Dermis blood vessel endothelial cell (primary cell): ENCODE measurements at places on chromosomes 1 and 21. TPM values are rescaled to one million over a fixed set of nuclear protein-coding genes. Genes with fewer than 3 reads are reported as not detected.

DNA sequence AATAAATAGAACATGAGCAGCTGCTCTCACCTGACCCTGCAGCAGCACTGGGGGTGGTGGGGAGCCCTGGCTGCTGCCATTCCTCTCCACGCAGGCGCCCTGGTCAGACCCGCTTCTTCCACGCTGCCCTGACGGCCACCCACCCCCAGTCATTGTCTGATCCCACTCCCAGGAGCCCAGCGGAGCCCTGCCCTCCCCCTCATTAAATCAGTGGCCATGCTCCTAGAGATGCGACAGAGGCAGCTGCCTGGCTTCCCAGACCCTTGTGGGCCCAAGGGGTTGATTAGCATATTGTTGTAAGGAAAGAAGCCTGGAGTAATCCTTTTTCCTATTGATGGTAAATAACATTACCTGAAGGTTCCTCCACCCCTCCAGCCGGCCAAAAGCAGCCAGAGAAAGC is 301.5 kb downstream of the RRAGC start:
- no peak for DNase-seq

DNA sequence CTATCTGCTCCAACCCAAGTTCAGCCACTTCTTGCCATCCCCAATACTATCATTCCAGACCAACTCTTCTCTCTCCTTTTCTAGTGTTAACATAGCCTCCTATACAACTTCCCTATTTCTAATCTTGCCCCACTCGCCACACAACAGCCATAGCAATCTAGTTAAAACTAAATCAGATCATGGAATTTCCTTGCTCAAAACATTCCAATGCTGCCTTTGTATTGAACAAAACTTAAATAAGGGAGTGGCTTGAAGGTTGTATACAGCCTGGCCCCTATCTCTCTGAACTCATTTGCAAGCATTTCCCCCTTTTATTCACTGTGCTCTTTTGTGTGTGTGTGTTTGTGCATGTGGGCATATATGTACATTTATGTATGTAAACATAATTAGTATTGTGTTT is 118.1 kb upstream of the SGIP1 start:
- DNase-seq, result no peak

DNA sequence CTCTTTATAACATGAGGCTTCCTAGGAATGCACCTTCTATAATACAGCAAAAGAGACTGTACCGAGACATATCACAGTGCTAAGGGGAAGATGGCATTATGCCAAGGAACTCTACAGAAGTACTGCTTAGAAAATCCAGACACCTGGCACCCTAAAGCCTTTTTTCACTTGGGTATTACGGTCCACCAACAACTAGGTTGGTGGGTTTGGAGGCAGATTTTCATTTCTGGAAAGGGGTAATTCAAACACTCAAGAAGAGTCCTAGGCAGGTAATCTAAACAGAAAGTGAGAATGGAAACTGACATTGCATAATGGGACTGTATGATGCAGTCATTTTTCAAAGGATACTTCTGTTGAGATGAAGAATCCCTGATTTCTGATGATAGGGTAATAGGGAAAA is 19.6 kb downstream of the SCMH1 start:
- DNase-seq, result peak; percentile 39

- no peak for DNase-seq
Measured at GRCh38 chr1:232096751-232097150, 470.2 kb downstream of the DISC1 start.

- no peak for DNase-seq
Measured at GRCh38 chr1:83950106-83950661, 48.7 kb downstream of the TTLL7 start.

GRCh38 chr1:230228236-230228897 is 161.3 kb downstream of the GALNT2 start:
- no peak for DNase-seq

DNA sequence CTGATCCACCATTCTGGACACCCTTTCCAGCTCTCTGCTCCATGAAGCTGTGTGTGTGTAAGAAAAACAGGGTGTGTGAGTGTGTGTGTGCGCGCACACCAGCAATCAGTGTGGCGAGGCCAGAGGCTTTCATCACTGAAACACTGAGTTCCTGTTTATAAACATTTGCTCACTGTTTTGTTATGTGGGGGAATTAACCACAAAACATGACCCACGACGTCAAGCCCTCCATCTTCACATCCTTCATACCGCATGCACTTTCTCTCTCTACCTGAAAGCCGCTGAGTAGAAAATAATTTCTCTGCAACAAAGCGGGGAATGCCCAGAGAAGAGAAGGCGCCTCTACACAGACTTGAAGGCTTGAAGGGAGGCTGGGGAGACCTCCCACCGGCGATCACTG is 148.9 kb upstream of the IRF2BP2 start:
- DNase-seq, result no peak

DNA sequence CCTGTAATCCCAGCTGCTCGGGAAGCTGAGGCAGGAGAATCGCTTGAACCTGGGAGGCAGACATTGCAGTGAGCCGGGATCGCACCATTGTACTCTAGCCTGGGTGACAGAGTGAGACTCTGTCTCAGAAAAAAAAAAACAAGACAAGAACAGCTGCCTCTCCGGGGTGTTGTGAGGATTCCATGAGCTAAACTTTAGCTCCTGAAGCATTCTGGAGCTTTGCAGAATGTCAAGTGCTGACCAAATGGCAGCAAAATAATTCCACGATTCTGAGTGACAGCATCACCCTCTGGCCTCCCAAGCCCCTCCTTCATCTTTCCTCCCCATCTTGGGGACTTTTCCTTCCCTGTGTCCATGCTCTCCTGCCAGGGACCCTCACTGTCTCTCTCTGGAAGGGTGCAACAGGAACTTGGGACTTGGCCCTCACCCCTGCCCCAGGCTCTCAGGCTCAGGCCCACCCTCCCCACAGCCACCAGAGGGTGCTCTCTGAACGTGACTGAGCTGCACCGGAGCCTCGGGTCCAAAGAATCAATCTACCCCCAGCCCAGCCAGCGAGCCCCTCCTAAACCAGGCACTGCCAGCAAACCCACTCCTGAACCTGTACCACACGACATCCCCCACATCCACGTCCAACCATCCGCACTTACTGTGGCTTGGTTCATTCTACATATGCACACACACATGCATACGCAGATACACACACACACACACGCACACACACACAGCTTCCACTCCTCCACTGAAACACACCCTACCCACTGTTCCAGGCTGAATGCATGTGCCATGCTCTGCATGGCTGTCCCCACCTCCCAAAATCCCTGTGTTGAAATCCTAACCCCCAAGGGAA is 45.7 kb downstream of the ACOT7 start:
- peak; percentile 77 for DNase-seq

DNA sequence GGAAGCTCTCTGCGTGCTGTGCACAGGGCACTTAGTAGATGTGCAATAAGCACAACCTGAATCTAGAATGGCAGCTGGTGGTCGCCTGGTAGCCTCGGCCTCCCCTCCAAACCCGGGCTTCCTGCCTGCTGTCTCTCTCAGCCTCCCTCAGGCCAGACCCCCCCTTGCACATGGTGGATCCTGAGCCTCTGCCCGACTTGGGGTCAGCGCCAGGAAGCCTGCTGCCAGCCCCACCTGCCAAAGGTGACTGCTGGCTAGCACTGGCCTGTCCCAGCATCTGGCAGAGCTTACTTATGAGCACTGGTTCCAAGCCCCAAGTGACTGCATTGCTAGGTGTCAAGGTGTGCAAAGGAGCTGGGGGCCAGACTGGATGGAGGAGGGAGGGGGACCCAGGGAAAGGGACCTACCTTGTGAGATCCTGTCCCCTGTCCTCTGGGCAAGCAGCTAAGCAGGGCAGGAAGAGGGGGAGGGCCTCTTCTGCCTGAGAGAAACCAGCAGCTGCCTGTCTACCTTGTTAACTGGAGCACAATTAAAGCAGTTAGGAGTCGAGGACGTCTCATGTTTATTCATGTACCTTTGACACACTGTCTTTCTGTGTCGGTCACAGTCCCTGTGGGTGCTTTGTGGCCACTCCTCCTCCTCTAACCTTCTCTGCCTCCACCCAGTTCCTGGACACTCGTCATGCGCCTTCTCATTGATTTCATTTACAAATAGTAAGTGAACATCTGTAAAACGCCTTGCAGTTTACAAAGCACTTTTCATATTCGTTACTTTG is 100.9 kb downstream of the DDX20 start:
- no peak for DNase-seq

GRCh38 chr1:165257969-165258459 is 98.5 kb downstream of the LMX1A start:
- peak; percentile 79 for DNase-seq

GRCh38 chr1:94955767-94956632 is 29.1 kb upstream of the CNN3 start:
- DNase-seq, result peak; percentile 43

GRCh38 chr1:64194168-64195080 is 9.0 kb upstream of the UBE2U start:
- no peak for DNase-seq

DNA sequence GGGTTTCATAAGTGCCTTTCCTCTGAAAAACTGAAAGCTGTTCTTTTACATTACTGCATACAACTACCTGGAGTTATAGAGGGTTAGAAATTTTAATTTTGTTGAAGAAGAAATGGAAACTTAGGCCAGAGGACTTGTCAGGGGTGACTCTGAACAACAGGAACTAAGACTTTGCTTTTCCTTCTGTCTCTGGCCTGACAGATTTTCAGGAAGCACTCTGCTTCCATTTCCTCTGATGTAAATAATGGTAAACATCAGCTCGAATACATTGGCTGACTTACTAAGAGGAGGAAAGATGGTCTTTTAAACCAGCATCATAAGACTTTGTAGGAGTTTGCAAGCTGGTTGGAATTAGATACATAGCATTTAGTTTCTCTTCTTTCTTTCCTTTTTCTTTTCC is 27.1 kb upstream of the PLEKHM2 start:
- peak; percentile 52 for DNase-seq

DNA sequence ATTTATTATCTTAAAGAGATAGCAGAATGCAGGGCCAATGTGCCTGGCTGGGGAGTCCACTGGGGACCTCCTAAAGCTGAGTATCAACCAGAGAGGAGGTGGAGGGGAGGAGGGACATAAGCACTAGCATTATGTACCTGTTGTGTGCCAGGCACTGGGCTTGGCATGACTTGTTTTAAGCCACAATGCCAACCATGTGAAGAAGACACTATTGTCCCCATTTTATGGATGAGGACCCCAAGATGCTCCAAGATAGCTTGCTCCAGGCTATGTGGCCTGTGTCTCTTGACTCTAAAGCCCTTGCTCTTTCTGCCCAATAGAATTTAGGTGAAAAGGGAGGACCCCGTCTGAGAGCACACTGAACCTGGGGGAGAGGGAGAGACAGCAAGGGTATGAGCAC is 111.3 kb downstream of the GLIS1 start:
- no peak for DNase-seq

GRCh38 chr1:226107471-226108460 is 45.2 kb downstream of the H3-3A start:
- DNase-seq, result no peak

GRCh38 chr1:4224684-4225467 is 324.8 kb upstream of the C1orf174 start:
- no peak for DNase-seq

GRCh38 chr1:155015527-155016230 is 13.1 kb downstream of the ZBTB7B start:
- DNase-seq, result no peak

GRCh38 chr1:224431726-224432125 is 2.9 kb downstream of the WDR26 start:
- DNase-seq, result no peak

DNA sequence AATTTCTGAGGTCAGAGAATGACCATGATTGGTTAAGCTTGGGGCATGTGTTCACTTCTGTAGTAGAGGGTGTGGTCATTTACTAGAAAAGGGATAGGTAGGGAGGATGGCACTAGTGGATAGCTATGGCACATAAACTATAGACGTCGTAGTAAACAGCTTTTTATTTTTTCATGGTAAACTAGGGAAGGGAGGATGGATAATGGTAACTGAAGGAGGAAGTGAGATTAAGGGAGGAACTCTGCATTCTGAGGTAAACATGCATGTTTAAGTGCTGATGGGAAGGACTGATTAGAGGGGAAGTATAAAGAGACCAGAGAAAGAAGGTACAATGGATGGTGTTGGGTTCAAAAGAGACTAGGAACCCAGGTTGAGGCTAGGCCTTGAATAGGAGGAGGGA is 26.9 kb downstream of the PTGS2 start:
- DNase-seq, result no peak

- DNase-seq, result no peak
Measured at GRCh38 chr1:118589238-118589846, 398.8 kb downstream of the TBX15 start.

DNA sequence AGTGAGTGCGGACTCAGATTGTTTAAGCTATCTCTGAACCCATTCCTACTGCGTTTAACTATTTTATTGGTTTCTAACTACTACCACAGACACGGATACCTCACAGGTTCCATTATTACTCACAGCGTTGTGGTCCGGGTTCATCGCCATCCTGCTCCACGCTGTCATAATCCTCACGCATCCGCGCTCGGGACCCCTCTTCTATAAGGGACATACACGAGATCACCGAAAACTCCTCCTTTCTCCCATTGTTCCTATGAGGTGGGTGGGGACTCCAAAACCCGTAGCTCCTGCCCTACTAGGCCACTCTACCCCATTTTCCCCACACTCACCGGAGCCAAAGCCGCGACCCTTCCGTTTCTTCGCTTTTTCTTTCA is 610 bp downstream of the RBM8A start:
- no peak for DNase-seq

- DNase-seq, result no peak
Measured at GRCh38 chr21:20151741-20152140, 846.5 kb upstream of the NCAM2 start.

- no peak for DNase-seq
Measured at GRCh38 chr1:161197560-161198193, 1.2 kb downstream of the ADAMTS4 start.

GRCh38 chr1:66605419-66605997 is 71.6 kb downstream of the SGIP1 start:
- no peak for DNase-seq

Gene C1orf210
- total RNA-seq, result not detected in 2 replicates

Gene CHODL
- total RNA-seq, result 0.14 TPM in 1 of 2 replicates, not detected in the other

Gene ANGPTL7
- not detected in 2 replicates for total RNA-seq

Gene PRPF38B
- total RNA-seq, result 11.4 and 14.3 TPM in 2 replicates

Gene MROH9
- not detected in 2 replicates for total RNA-seq

Gene VANGL1
- total RNA-seq, result 16.3 and 24.3 TPM in 2 replicates

Gene CDC14A
- total RNA-seq, result 13.1 and 20.6 TPM in 2 replicates

Gene CFHR1
- not detected in 2 replicates for total RNA-seq

Gene MEGF6
- total RNA-seq, result 100 and 120 TPM in 2 replicates

Gene CD101
- total RNA-seq, result 0.17 and 0.19 TPM in 2 replicates

Gene HSD3B2
- total RNA-seq, result not detected in 2 replicates

Gene LCE1C
- not detected in 2 replicates for total RNA-seq

Gene DIO1
- not detected in 2 replicates for total RNA-seq

Gene LRRC8B
- 6.4 and 8.5 TPM in 2 replicates for total RNA-seq
